ENCODE measurements at places on chromosomes 5 and 9.
A peak's percentile ranks its signal among the peaks of the same experiment; 100 is the strongest.

DNA sequence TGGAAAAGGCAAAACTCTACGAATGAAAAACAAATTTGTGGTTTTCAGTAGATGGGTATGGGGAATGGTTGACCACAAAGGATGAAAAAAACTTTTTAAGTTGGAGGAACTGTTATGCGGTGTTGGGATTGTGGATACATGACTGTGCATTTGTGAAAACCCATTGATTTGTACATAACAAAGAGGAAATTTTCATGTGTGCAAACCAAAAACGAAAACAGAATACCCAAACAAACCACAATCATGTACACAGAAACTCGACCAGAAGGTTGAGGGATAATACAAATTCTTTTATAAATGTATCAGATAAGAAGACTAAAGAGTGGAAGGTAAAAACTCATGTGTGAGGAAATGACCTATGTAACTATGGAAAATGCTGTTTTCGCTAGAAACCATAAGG lies 1012.4 kb downstream of the CDH18 start:
- DNase-seq, result no peak

GRCh38 chr9:87158765-87159164 lies 211.5 kb upstream of the GAS1 start:
- no peak for DNase-seq

GRCh38 chr9:108474356-108474755 lies 381.4 kb downstream of the ACTL7B start:
- DNase-seq, result no peak

- DNase-seq, result peak; percentile 71
Measured at GRCh38 chr9:104927912-104928740, at the start of gene ABCA1. Gene ABCA1, minus strand, starts transcription at chr9:104928155. Its CDS starts 24,476 bp downstream, at chr9:104903679.

GRCh38 chr5:14745753-14746152 lies 81.2 kb downstream of the OTULIN start:
- DNase-seq, result no peak

GRCh38 chr9:2012347-2012746 lies 2.8 kb upstream of the SMARCA2 start:
- DNase-seq, result no peak

DNA sequence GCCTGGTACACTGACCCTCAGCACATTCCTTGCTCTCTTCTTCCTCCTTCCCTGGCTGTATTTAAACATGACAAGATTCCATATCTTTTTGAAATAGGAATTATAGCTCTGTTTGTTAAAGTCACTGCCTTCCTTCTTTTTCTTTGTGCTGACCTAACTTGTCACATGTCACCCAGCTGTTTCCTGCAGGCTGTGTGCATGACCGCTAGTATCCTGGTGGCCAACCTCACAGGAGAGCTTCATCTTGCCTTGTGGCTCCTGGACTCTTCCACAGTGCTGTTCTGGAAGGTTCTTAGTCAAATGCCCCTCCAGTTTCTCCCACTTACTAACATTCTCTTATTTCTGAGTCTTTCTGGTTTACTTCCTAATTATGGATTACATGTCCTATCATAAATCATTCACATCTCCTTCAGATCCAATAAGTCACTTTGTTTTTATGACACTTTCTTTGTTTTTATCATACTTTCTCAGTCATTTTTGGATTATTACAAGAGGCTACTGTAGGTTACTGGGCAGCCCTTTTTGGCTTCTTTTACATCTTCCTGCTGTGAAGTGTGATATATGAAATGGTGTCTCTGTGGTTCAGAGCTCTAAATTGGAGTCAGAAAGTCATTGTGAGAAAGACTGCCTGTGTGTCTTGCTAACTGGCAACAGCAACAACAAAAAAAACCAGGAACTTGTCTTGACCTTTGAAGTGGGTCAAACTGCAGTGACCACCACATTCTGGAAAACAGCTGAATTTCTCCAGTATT lies 463.6 kb upstream of the DAP start:
- no peak for DNase-seq

DNA sequence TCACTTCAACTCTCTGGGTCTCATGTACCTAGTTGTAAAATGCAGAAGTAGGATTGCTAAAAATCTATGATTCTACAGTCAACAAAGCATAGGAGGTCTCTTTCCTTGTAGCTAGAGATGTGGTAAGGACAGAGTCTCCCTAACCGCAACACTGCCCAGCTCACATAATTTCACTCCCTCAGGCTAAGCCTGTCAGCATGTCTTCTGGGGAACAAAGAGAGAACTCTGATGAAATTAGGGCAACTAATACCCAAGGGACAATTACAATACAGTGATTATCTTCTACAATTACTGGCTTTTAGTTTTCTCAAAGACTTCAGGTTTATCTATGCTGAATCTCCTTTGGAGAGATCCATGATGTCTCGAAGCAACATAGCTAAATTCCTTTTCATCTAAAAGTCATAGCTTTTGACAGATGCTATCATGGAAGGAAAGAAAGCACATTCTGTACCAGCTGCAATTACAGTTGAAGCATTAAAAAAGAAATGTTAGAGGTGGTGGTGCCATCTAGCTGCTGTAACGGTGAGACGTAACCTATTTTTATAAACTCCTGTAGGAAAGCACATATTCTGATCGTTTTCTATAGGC lies 141.1 kb upstream of the TARS1 start:
- peak; percentile 93 for DNase-seq

DNA sequence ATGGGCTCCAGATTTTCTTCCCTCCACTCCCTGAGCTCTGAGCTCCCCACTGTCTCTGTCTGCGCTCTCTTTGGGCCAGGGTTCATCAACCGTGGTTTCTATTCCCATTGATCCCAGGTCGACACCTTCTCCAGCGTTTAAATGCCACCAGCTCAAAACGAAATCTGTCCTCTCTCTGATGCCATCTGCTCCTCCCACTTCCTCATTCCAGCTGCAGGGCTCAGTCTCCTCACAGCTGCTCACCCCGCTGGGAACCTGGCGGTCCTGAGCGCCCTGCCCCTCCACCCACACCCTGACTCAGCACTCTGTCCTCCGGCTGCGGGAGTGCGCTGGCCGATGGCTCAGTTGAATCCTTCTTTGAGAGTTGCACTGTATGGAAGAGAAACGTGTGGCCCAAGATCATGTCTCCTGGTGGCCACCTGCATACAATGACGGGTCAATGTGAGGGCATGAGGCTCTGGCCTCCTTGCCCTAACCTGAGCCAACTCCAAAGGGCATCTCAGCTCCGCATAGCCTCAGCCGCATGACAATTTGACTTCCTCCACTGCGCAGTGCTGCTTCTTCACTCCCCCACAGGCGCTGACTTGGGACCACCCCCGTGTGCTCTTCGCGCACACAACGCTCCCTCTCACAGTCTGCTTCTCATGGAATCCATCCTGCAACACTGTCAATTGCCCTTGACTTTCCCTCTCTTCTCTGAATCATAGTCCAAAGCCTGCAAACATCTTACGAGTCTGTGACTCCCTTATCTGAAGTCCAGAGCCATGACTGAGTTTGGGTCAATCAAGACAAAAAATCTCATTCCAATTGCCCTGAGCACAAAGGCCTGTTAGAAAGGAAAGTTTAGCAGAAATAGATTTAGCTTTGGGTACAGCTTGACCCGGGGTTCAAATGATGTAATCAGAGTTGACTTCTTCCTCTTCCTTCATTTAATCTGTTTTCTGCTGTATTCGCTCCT lies 82.4 kb downstream of the PTCH1 start:
- DNase-seq, result no peak

DNA sequence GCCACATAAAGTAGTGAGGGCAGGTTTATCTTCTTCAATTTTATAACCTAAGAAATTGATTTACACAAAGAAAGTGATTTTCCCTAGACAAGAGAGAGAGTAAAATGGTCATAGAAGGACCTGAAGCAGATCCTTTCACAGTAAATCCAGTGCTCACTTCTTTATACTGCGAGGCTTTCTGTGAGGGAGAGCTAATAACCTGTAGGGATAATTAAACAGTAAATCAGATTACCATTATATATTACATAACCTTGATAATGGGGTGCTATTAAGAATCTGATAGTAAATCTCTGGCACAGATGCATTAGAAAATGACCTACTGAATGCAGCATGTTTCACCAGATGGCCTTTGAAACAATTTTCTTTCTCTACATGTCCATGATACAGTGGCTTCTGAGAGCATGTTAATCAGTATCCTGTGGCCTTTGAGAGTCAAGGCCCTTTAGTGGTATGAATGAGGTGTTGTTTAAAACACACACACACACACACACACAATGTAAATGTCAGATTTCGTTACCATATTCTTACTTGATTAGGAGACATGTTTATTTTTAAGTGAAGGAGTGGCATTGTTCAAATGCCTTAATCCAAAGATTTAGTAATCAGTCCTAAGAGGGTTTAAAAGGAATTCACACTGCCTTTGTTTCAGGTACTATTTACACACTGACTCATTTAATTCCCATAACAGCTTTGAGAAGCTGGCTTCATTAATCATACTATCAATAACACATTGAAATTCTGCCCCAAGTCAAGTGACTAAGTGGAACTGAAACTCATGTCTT lies 124.7 kb downstream of the ALDH1A1 start:
- DNase-seq, result peak; percentile 8

Measured in fibroblast of gingiva (primary cell).